ENCODE measurements at places on chromosomes 1 and 21. TPM values are rescaled to one million over a fixed set of nuclear protein-coding genes. Genes with fewer than 3 reads are reported as not detected.

Gene ZBTB37
- 8.2 TPM for total RNA-seq

Gene EPHB2
- total RNA-seq, result 0.07 TPM

Gene FALEC
- not detected for total RNA-seq

GRCh38 chr1:206658264-206658980, 23.1 kb downstream of the DYRK3 start:
- peak; percentile 74 for DNase-seq

Gene SH2D5
- 0.07 TPM for total RNA-seq

DNA sequence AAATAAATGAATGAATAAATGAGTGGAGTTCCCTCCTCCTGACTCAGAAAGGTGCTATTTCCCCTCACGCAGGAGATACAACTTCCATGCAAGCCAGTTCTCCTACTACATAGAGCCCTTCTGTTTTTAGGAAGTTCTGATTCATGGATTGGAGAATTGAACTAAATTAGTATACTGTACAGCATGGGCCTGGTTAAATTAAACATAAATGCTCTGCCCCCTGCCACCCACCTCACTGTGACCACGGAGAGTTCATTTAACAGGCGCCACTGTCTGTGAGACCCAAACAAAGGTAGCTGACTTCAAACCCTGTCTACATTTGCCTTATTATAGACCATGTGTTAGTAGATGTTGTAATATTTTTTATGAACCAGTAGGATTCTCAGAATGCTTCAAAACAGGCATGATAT, 9.1 kb upstream of the IRF2BP2 start:
- no peak for DNase-seq

- DNase-seq, result no peak
Measured at GRCh38 chr21:31713973-31714740, 17.8 kb downstream of the SCAF4 start.

DNA sequence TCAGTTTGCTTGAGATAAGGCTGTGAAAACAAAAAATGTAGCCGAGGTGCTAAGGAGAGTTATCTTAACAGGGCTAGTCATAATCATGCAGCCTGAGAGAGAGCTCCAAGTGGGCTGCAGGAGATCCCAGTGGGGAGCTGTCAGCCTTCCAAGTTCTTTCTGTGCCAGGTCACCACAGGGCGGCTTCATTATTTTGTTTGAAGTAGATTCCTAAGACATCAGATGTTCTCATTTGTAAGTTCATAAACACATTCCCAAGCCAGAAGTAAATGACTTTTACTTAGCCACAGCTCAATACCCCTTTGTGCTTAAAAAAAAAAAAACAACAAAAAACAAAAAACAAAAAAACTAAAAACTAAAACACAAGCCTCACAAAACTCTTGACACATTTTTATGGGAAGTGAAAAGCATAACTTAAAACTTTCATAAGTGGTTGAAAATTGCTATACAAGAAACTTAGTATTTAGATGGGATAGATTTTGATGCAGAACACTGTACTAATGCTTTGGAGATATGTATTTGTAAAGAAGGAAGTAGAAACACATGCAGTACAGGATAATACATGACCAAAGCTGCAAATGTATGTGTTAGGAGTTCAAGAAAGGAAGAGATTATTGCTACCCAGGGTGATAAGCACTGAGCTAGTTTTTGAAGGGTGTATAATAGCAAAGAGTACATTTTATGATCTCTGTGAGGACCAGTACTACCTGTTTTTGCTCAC, 8.6 kb downstream of the CDC14A start:
- DNase-seq, result no peak

- no peak for DNase-seq
Measured at GRCh38 chr1:234505769-234506102, 26.8 kb upstream of the TARBP1 start.

GRCh38 chr1:232837087-232837486, 31.9 kb downstream of the MAP10 start:
- no peak for DNase-seq

DNA sequence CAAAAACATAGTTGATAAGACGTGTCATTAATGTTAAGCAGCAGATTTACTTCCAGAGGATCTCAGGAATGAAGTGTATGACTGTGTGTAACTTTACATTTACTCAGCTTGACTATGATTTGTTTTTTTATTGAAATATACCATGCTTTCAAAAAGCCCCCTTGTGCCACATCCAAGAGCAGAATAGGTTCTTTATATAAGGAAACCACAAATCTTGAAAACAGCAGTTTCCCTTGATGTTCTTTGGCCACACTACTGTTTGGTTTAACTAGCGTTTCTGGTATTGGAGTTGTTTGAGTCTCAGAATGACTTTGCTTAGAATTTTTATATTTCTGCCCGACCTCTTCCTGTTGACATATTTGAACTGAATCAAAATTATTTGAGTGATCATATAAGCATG, 25.0 kb downstream of the LRRC8C start:
- no peak for DNase-seq

Measured in activated CD4-positive, alpha-beta memory T cell treated with anti-CD3 and anti-CD28 coated beads for 36 hours (primary cell).